ENCODE measurements at places on chromosomes 6 and 20.
A peak's percentile ranks its signal among the peaks of the same experiment; 100 is the strongest.

DNA sequence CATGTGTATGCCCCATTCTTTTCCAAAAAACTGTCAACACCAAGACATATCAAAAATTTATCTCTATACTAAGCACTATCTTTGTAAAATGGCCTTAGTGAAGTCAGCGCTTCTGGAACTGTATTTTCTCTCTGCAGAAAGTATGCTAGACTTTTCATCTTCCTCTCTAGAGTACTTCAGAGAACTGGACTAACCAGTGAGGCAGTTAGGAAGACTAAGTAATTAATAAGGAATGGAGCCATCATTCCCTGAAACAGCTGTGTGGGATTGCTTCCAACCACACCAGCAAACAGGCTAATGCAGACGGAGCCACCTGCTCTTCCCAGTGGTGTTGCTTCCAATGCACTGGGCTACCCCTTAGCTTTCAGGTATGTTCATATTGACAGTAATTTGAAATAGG lies 169.1 kb upstream of the FUT9 start:
- no peak for DNase-seq

DNA sequence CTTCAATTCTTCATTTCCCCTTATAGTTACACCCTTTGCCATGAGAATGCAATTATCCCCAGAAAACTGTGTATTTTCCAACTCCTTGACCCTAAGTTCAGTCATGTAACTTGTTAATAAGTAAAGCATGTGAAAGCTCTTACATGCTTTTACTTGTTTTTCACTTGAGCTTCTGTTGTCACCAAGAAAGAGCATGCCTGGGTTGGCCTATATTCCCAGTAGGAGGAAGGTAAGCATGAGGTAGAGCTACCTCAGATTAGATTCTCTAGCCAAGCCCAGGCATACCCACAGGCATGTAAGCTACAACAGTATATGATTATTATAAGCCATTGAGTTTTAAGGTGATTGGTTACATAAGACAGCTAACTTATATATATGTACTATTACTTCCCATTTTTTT lies 101.7 kb upstream of the SMLR1 start:
- DNase-seq = no peak

- DNase-seq = peak; percentile 86
Measured at GRCh38 chr20:50191065-50191543, 474 bp downstream of the CEBPB start.

GRCh38 chr6:1940381-1940780 lies 305.0 kb downstream of the GMDS start:
- no peak for DNase-seq

- DNase-seq = no peak
Measured at GRCh38 chr6:161033667-161034066, 42.1 kb downstream of the MAP3K4 start.

DNA sequence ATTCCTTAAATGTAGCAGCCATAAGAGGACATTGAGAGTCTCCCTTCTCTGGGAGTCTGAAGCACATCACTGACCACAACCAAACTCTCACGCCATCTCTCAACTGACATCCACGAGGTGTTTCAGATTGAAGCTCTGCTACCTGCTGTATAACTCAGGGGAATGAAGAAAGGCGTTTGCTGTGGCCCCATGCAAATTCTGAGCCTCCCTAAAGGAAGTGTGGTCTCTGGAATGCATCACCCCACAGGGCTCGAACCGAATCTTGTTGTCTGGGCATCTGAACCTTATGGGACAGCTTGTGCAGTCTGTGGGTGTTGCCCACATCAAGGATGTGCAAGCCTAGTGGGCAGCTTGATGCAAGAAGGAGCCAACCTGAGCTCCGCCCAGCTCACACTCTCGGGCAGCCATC lies 10.9 kb downstream of the PMEPA1 start:
- DNase-seq = no peak

- no peak for DNase-seq
Measured at GRCh38 chr6:139257821-139258398, 33.9 kb downstream of the TXLNB start.

DNA sequence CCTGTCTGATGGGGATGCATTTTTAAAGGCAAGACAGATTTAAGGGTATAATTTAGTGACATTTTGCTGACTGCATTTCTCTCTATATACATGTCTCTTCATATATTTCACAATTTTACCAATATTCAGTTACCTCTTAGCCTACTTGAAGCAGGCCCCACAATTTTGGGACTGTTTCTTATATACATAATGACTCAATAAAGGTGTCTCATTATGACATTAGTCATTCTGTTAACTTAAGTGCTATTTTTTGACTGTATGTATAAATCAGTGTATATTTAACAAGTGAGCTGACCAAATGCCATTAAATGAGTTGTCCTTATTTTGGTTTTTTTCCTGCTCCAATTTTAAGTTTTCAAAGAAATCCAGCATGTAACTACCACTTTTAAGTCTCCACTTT lies 313.3 kb downstream of the SOX4 start:
- no peak for DNase-seq

DNA sequence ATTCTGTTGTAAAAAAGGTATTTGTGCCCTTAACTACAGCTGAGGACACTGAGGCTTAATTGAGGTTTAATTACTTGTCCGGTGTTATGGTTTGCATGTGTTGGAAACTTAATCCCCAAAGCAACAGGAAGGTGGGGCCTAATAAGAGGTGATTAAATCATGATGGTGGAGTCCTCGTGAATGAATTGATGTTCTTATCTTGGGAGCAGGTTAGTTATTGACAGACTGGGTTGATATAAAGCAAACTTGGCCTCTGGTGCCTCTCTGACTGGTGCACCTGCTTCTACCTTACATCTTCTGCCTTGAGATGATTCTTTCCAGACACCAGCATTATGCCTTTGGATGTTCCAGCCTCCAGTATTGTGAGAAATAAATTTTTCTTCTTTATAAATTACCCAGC lies 306.5 kb upstream of the HS3ST5 start:
- DNase-seq = no peak

- no peak for DNase-seq
Measured at GRCh38 chr6:55293116-55293515, 34.2 kb upstream of the GFRAL start.
